ENCODE measurements at places on chromosomes 7 and 10.

- DNase-seq, result no peak
These were observed 76.0 kb downstream of the ATE1 start for GRCh38 chr10:121851786-121852185.

- no peak for DNase-seq
These were observed 10.8 kb upstream of the OR6V1 start for GRCh38 chr7:143041346-143041745.

DNA sequence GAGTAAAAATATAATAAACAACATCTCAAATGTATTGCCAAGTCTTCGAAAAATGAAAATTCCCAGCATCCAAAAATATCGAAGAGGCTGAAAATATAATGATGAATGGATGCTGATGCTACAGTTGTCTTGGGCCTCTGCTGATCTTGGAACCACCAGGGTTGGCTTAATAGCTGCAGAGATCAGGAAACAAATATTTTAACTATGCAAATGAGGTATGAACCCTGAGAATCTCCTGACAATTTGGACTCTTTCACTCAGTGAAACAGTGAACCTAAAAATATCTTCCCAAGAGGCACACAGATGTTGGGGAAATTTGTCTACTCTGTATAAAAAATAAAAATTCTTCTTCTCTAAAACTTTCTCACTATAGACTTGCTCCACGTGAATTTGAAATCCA lies 97.7 kb upstream of the EGFR start:
- no peak for DNase-seq

DNA sequence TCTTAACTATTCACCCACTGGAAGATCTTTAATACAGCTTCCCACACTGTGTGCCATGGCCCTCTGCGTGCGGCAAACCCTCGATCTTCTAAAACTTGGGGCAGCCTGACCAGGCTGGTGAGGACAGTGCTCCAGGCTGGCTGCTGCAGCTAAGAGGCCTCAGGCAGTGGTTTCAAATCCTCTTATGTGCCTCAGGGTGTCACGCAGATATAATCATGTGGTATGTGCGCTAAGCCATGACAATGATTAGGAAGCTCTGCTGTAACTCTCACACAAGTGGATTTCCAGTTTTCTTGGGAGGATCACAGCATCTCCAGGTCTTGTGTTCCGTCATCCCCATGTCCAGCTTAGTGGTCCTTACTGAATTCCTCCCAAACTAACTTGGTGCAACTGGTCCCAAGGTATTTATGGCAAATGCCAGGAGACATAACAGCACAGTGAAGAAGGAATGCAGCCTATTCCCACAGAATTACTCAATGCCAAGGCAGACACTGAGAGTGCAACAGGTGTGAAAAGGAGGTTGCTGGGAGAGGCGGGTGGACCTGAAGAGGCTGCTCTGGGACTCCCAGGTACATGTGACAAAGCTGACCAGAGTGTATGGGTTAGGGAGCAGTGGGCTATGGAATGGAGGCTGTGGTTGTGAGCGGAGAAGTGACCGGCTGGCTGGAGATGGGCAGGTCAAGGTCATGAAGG lies 2.3 kb downstream of the HPS1 start:
- no peak for DNase-seq

DNA sequence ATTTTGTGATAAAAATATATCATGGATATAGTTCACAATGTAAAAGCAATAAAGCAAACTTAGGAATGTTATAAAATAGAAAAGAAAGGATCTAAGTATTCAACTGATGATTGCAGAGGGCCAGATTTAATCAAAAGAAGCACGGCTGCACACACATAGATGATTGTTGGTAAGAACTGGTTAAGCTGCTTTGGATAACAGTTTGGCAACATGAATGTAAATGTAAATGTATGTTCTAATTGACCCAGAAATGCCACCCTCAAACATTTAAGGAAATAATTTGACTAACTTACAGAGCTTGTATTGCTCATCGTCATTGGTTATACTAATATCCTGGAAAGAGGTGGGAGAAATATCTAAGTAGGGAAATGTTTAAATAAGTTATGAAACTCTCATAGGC lies 13.1 kb downstream of the ZNF485 start:
- DNase-seq, result no peak

- DNase-seq, result no peak
These were observed 143.0 kb downstream of the BUB3 start for GRCh38 chr10:123297175-123297574.

DNA sequence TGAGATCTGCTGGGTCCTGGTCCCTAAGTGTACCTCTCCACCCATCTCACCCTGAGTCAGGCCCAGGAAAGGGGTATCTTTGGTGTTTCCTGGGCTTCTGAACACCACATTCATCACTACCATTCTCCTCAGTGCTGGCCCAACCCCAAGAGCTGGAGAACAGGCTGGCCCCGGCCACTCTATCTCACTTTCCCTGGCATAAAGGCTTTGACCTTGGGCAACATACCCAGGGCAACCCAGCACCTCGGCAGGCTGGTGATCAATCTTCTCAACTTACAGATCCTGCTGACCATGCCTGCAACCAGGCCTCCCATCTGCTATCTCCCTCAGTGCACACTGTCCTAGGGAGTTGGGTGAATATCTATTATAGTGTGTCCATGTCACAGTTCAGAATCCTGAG lies 2.1 kb downstream of the VSIR start:
- DNase-seq, result no peak

DNA sequence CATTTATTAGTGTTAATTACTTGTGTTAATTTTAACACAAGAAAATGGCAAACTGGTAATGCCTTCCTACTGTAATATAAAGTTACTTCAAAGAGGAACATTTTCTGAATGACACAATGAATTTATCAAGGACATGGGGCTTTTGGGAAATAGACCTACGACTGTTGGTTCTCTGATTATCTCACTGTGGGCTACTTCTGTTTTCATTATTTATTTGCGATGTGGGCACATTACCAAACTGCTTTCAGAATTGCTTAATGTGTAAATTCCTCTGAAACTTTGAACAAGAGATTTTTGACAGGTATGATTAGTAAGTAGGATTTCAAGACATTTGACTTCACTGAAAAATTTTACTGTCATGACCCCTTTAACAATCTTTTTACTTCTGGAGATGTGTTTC lies 535.6 kb downstream of the CNTNAP2 start:
- DNase-seq, result no peak

DNA sequence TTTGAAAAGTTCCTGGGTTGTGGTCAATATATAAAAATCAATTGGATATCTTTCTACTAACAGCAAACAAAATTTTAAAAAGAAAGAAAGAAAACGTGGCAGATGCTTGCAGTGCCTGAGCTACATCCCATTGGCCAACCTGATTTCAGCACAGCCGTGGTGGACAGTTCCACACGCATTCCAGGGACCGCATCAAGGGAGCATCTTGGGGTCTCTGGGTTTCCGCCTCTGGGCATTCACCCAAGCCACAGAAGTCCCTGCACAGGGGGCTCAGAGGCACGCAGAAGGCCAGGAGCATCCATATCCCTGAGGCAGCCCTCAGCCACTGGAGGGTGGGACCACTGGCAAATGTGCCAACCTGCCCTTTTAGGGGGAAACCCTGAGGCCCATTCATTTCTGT lies 254.5 kb upstream of the RNF32 start:
- DNase-seq, result no peak

- peak; percentile 5 for DNase-seq
These were observed 103.1 kb upstream of the APBB1IP start for GRCh38 chr10:26334932-26335573.

DNA sequence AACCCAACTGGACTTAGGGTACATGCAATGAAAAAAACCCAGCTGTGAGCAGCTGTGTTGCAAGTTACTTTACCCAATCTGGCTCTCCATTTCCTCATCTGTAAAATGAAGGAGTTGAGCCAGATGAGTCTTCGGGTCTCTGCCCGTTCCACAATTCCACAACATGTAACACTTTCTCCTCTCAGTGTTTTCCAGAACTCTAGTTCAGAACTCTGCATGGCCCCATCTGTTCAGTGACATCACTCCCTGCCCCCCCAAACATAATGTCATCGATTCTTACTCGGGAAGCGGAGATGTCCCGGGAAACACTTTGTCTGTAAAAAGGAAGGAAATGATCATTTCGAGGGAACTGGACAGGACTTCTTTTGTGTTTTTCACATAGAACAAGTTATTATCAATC lies 2.5 kb downstream of the SH3PXD2A start:
- DNase-seq, result no peak

DNA sequence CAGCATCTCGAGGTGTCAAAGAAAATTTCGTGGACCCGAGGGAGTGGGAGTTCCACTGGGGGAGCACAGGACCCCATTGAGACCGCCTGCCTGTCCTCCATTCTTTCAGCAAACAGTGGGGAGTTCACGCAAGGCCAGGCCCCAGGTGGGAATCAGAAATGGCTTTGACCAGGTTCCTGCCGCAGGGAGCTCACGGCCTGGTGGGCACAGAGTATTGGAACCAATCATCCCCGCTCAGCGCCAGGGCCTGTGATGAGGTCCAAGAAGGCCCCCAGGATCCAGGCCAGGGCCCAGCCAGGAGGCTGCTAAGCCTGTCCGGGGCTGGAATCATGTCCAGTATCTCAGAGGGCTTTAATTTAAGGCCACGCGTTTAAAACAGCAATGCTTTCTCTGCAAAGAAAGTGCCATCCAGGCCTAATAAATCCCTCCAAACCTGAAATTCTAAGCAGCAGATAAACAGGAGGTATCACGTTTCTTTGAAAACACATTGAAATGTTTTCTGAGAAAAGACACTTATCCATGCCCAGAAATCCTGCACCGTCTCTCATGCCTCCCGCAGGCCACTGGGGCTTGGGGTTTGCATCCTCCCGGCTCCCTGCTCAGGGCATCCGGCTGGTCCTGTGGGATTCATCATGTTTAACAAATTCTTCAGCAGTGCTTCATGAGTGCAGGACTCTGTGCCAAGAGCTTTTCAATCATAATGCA lies 125.7 kb downstream of the OAT start:
- no peak for DNase-seq

GRCh38 chr10:126955934-126956711 lies 50.9 kb downstream of the DOCK1 start:
- no peak for DNase-seq

DNA sequence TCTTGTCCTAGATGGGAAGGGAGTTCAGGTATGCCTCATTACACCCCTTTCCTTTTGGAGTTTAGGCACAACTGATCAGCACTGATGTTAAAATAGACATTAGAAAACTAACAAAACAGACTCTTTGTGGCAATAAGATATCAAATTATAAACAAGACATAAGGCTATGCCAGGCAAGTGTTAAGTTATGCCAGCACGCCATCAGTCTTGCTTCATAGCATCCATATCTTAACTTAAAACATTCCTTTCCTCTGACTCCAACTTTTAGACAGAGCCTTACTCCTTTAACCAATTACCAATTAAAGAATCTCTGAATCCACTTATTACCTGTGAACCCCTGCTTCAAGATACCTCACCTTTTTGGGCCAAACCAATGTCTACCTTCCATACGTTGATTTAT lies 126.2 kb upstream of the ETV1 start:
- no peak for DNase-seq

DNA sequence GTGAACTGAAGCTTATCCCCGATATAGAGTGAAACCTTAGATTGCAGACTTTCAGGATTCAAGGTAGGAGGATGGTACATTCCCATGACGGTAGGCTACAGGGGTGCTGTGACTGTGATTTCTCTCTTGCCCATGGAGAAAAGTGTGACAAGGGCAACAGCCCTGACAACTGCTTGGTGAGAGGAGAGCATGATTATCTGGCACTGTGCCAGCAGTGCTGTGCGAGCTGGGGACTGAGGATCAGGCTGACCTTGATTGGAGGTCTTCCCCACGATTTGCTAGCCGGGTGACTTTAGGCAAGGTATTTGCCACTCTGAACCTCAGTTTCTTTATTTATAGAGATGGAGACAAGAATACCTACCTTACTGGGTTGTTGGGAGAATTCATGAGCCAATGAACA lies 229.5 kb downstream of the PTEN start:
- DNase-seq, result no peak

GRCh38 chr7:92508946-92509345 lies 19.4 kb downstream of the PEX1 start:
- DNase-seq, result no peak

GRCh38 chr7:141700848-141701371 lies 1.1 kb downstream of the DENND11 start:
- DNase-seq, result no peak

GRCh38 chr7:149821191-149822148 lies 16.7 kb upstream of the ZNF862 start:
- DNase-seq, result no peak

GRCh38 chr7:48139459-48139858 lies 31.8 kb upstream of the ABCA13 start:
- no peak for DNase-seq
